NB4 (cell line): ENCODE measurements at places on chromosomes 16 and 17.
A peak's percentile ranks its signal among the peaks of the same experiment; 100 is the strongest.

GRCh38 chr17:38326996-38327792 is 16.6 kb downstream of the GPR179 start:
- peak; percentile 40 for DNase-seq

GRCh38 chr17:77227461-77228240 is 86.9 kb downstream of the SEC14L1 start:
- no peak for DNase-seq

- no peak for DNase-seq
Measured at GRCh38 chr16:71675380-71675779, 49.1 kb downstream of the PHLPP2 start.

GRCh38 chr17:81027038-81027437 is 7.9 kb upstream of the BAIAP2 start:
- no peak for DNase-seq

DNA sequence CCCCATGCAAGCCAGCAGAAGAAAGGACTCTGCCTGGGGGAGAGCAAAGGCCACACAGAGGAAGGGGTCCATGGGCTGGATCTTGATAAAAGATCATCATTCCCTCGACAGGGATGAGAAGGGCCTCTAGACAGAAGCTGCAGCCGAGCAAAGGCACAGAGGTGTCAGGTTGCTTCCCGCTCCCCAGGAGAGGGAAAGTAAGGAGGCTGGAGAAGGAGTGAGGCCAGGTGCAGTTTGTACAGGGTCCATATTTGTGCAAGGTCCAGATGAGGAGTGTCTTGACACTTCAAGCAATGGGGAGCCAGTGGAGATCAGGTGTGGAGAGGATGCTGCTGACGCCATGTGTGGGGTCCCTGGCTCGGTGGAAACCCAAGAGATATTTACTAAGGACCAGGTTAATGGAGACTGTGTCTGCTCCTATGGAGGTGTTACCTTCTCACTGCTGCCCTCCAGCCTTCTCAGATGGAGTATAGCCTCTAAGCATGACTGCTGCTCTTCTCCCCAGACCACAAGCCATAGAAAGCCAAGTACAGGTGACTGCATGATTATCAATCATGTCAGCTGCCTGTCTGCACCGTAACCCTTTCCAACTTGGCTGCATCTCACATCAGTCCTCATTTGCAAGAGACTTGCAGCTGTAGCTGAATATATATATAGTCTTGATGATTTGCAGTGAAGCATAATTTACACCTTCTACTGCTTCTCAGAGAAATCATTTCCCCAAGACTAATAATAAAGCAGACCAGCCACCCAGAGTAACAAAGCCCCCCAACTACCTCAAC is 21.1 kb downstream of the GAS7 start:
- no peak for DNase-seq

- DNase-seq: peak; percentile 40
Measured at GRCh38 chr16:5062790-5063765, 2.7 kb downstream of the C16orf89 start.

DNA sequence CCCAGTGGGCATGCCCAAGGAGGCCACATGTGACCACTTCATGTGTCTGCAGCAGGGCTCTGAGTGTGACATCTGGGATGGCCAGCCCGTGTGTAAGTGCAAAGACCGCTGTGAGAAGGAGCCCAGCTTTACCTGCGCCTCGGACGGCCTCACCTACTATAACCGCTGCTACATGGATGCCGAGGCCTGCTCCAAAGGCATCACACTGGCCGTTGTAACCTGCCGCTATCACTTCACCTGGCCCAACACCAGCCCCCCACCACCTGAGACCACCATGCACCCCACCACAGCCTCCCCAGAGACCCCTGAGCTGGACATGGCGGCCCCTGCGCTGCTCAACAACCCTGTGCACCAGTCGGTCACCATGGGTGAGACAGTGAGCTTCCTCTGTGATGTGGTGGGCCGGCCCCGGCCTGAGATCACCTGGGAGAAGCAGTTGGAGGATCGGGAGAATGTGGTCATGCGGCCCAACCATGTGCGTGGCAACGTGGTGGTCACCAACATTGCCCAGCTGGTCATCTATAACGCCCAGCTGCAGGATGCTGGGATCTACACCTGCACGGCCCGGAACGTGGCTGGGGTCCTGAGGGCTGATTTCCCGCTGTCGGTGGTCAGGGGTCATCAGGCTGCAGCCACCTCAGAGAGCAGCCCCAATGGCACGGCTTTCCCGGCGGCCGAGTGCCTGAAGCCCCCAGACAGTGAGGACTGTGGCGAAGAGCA is 4.4 kb downstream of the WFIKKN2 start:
- DNase-seq: no peak

DNA sequence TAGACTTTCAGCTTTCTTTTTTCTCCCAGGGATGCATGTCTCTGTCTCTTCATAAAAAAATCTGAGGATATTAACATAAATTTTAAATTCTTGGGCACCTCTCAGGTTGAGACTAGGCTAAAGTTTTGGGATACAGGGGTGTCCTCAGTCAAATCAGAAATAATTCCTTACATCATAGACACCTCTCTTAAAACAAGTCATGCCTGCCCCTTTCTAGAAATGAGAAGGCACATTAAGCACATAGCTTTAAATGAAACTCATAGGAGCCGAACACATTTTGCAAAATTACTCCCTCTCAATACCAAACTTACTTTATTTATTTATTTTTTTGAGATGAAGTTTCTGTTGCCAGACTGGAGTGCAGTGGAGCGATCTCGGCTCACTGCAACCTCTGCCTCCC is 67.3 kb upstream of the BCAR1 start:
- DNase-seq: no peak

DNA sequence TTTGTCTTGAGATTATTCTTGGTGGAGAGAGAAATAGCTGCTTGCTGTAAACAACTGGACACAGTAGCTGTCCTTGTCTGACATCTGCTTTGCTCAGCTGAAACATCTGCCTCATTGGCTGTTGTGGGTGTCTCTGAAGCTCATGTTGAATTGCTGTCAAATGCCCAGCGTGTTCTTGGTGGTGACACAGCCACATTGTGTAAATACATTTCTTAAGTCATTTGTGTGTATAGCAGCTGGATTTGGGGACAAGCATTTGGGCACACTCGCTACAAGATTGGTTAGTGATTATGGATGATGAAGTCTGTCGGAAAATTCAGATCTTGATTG is 5.3 kb downstream of the FAM234A start:
- DNase-seq: no peak

- DNase-seq: no peak
Measured at GRCh38 chr16:75820672-75821071, 94.4 kb upstream of the CPHXL start.

DNA sequence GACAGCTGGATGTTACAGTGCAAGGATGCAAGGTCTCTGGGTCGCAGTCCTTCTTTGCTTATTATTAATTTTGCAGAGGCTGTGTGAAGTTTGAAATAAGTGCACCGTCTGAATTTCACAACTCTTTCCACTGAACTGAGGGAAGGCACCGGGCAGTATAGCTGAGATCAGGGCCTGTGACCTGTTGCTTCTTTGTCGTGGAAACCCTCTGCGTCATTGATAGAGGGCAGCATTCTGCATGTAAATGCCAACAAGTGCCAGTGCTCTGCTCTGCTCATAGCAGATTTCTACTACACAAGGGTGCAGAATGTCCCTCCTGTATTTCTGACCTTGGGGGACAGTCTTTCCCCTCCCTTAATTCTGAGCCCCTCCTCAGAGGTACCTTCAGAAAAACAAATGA is 26.0 kb downstream of the CD300LF start:
- DNase-seq: peak; percentile 73

GRCh38 chr17:40633871-40634270 is 13.7 kb downstream of the SMARCE1 start:
- DNase-seq: no peak

DNA sequence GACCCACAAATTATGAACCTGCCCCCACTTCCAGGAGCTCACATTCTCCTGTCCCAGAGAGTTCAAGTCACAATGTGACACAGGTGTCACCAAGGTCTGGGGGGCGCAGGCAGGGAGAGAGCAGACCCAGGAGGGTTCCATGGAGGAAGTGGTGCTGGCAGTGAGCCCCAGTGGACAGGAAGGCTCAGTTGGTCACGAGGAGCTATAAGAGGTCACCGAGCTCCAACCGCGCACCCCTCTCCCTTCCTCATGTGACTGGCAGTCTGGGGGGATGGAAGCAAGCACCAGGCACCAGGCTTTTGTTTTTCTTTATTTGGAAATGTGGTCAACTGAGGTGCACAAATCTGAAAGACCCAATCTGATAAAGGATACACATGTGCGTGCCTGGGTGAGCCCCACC is 2.5 kb downstream of the ITGAD start:
- DNase-seq: no peak

DNA sequence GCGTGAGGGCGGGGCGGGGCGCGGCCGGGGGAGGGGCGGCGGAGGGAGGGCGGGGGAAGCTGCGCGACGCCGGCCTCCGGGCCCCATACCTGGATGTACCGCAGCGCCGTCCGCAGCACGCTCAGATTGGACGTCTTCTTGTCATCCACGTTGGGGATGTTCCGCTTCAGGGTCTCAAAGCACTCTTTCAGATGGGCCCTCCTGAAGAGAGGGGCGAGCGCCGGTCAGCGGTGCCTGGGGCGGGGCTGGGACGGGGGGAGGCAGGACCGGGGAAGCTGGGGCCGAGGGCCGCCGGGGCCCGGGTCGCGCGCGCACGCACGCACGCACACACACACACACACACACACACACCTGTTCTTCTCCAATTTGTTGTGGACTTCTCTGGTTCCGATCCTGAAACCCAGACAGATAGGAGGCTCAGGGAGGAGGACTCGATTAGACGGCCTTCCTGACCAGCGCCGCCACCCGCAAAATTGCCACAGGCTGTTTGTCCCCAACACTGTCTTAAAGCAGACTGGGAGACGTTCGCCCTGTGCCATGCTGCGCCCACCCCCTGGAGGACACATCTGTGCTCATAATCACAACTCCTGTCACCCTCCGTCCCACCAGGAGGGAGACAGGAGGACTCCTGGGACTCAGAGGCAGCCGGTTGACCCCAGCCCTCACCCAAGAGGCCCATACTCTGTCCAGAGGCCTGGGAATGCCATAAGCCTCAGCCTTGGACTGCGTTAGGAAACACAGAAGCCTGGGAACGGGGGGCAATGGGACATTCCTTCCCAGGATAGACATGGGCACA is 6.7 kb downstream of the MNT start:
- DNase-seq: no peak

- DNase-seq: no peak
Measured at GRCh38 chr16:12188061-12188934, 211.8 kb downstream of the SNX29 start.

GRCh38 chr17:66755101-66755943 is 79.6 kb upstream of the CACNG5 start:
- no peak for DNase-seq

- DNase-seq: no peak
Measured at GRCh38 chr17:14011740-14012405, 57.4 kb upstream of the COX10 start.

DNA sequence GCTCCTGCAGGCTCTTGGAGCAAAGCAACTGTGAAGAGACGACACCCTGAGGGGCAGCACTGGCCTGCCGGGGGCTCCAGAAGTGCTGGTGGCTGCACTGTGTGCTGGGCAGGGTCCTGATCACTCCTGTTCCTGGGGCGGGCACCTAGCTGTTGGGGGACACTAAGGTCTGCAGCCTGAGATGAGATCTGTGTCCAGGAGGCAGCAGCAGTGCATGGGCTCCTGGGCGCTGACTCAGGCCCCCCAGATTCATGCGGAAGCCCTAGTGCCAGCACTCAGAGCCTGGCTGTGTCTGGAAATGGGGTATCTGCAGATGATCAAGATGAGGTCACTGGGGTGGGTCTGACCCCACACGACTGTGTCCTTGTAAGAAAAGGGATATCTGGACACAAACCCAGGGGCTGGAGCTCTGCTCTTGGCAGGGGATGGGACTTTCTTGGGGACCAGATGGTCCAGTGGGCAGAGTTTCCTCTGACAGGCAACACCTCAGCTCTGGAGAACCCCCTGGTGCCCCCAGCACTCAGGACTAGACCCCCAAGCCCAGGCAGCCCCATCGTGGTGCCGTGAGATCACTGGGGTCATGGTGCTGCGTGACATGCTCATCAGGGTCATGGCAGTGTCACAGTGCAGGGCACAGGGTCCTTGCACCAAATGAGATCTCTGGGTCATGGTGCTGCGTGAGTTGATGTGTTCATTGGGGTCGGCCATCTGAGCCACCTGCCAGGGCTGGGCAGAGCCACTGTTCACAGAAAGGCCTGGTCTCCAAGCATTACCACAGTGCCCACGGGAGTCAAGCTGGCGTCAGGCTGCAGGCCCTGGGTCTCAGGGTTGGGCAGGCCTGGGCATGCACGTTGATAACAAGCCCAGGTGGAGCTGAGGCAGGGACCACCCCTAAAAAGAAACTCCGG is 9.5 kb downstream of the FAAP100 start:
- DNase-seq: no peak

DNA sequence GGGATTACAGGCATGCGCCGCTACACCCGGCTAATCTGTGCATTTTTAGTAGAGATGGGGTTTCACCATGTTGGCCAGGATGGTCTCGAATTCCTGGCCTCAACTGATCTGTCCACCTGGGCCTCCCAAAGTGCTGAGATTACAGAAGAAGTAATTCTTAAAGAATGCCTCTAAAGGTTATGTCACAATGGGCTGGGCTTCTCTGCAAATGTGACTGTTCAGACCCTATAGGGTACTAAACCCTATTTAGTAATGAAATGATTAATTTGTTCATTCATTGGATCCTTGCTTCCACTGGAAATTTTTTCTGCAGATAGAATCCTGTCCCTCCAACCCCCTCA is 108.8 kb upstream of the CORO6 start:
- DNase-seq: no peak

DNA sequence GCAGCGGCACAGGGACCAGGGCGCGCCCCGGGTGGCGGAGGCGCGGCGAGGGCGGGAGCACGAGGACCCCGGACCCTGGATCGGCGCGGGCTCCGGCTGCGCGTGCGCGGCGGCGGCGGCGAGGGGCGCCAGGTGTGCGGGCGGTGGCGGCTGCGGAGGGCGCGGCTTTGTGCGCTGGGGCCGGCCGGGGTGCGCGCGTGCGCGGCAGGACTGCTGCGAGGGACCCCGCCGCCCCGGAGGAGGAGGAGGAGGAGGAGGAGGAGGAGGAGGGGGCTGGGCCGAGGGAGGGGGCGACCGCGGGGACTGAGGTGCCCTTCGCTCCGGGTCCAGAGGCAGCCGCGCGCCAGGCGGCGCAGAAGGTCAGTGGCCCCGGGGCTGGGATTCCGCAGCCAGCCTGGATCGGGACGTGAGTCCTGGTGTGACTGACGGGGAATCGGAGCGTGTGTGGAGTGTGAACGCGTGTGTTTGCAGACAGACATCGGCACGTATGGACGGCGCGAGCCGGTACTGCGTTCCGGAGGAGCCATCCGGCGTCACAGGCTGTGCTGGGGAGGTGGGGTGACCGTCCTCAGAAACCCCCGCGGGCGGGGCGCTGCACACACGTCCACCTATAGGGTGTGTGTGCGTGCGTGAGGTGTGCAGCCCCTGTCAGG is 19.5 kb upstream of the RAP1GAP2 start:
- DNase-seq: no peak

DNA sequence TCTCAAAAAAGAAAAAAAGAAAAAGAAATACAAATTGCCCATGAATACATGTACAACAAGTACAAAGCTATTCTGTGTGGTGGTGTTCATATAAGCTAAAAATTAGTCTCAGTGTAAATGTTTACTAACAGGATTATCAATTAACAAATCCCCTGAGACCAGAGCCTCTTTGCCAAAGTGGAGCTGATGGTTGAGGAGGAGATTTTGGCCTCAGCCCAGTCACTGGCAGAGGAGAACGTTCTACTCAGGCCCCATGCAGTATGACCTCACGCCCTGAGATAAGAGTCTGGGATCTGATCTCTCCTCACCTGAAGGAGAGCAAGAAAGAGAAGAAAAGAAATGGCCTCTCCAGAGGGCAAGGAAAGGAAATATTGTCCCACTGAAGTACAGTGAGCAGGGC is 35.5 kb upstream of the NOL11 start:
- DNase-seq: no peak

GRCh38 chr17:70327723-70328122 is 158.4 kb downstream of the KCNJ2 start:
- no peak for DNase-seq
